ENCODE measurements at places on chromosomes 2 and 18.

- DNase-seq: no peak
Observed at GRCh38 chr2:68280796-68281195, 28.5 kb upstream of the PPP3R1 start.

GRCh38 chr18:74975001-74975400 is 233.9 kb downstream of the PTGR3 start:
- no peak for DNase-seq

DNA sequence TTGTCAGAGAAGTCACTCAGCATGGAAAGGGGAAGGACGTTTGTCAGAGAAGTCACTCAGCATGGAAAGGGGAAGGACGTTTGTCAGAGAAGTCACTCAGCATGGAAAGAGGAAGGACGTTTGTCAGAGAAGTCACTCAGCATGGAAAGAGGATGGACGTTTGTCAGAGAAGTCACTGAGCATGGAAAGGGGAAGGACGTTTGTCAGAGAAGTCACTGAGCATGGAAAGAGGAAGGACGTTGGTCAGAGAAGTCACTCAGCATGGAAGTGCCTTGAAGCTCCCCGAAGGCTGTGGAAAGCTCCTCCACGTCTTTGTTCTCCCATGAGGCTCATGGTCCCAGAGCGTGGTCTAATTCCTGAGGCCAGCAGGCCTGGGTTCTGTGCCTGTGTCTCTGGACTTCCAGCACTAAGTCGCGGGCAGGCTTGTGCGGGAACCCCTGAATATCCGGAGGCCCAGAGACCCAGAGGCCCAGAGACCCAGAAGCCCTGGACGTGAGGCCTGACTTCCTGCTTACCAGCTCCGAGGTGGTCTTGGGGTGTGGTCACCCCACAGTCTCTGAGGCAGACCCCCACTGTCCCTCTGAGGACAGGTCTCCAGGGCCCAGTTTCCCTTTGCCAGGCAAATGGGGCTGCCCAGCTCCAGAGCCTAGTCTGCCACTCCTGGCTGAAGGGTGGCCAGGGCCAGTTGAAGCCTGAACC is 70.4 kb upstream of the TWIST2 start:
- DNase-seq: no peak

- no peak for DNase-seq
Observed at GRCh38 chr2:141611981-141612380, 518.8 kb downstream of the LRP1B start.

- no peak for DNase-seq
Observed at GRCh38 chr2:207870814-207871213, 101.1 kb upstream of the FZD5 start.

DNA sequence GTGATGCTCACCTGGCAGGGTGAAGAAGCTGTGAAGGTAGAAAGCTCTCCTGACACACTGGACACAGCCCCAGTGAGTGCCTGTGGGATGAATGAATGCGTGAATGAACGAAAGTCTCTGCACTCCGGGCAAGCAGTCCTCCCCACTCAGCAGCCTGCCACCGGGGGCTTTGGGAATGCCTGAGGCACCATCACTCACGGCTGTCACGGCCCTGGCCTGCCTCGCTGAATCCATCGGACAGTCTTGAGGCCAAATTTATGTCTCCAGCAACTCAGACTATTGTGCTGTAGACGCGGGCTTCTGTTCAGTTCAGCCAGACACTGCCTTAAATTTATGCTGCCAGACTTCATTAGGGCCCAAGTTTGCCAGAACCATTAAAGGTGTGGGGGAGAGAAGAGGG is 62.9 kb upstream of the TEX51 start:
- DNase-seq: no peak

GRCh38 chr2:126720638-126721037 is 64.7 kb downstream of the GYPC start:
- DNase-seq: no peak

GRCh38 chr2:19255481-19255880 is 102.9 kb downstream of the OSR1 start:
- no peak for DNase-seq
